ENCODE measurements at places on chromosomes 2 and 18. TPM values are rescaled to one million over a fixed set of nuclear protein-coding genes. Genes with fewer than 3 reads are reported as not detected.

DNA sequence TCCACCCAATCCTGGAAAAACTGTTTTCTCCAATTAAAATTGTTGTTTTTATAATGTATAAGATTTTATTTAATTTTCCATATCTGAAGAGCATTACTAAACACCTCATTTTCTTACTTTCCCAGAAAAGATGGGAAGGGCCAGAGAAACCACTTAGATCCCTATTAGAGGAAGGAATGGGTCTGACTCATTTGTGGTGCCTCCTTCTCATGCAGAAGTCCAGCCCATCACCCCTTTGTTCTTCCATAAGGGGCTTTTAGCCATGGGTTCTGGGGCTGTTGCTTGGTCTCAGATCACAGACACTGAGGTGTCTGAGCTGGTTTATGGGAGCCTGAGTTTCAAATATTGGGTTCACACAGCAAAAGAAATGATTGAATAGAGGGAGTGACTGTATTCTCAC lies 152.2 kb downstream of the ESCO1 start:
- DNase-seq, result no peak

- no peak for DNase-seq
Observed at GRCh38 chr2:36060133-36060532, 295.4 kb upstream of the CRIM1 start.

DNA sequence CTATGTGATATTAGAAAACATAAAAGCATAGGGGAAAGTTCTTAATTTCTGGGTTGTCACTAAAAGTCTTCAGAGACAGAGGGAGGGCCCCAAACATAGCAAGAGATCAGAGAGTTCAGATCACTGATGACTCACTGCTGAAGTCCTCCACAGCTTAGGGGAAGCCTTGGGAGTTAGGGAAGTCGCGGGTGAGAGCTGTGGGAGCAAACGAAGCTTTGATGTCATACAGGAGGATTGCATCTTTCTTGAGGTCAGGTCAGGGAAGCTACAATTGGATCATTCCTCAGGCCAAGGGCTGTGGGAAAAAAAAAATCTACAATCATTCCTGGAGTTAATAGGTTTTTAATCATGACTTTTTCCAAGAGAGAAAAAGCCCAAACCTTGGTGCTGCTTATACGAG lies 96.2 kb downstream of the COPS8 start:
- DNase-seq, result no peak

Gene ECEL1
- 5.3 TPM for total RNA-seq

Gene XPO1
- 54.9 TPM for total RNA-seq

- DNase-seq, result no peak
Observed at GRCh38 chr18:68429111-68429510, 285.8 kb downstream of the TMX3 start.

DNA sequence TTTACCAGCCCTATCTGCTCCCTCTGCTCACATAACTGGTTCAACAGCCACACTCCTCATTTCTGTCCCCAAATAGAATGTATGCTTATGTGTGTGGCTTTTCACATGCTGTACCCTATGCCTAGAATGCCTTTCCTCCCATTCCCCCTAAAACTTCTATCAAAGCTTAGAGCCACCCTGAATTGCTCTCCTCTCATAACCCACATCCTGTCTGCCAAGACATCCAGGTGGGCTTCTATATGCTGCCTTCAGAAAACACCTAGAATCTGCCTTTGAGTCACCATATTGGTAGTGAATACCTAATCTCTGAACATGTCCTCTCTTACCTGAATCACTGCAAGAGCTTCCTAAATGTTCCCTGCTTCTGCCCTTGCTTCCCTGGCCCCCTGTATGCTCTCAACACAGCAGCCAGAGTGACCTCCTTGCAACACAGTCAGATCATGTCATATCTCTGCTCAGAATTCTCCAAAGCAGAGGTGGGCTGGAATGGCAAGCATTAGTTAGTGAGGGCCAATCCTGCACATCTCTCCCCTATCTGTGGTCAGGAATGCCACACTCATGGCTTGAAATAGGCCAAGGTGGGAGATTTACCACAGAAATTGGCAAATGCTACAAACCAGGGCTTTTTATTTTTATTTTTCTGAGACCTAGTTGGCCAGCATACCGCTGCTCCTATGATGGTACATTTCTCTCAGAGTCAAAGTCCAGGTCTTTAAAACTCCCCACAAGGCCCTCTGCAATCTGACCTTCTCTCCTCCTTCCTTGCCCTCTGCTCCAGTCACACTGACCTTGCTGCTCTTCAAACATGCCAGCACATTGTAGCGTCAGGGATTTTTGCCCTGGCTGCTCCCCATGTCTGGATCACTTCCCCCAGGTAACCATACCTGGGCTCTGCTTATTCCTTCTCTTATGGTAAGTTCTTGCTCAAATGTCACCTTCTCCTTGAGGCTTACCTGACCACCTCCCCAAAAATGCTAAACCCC lies 111.8 kb upstream of the STON1 start:
- no peak for DNase-seq
